ENCODE measurements at places on chromosomes 7 and 10.

- no peak for DNase-seq
These were observed 57.6 kb upstream of the NANOS1 start for GRCh38 chr10:118971876-118972275.

- DNase-seq, result no peak
These were observed 9.8 kb upstream of the PAX2 start for GRCh38 chr10:100735337-100736143.

- no peak for DNase-seq
These were observed 1.3 kb upstream of the TNRC18 start for GRCh38 chr7:5424749-5425506.

- DNase-seq, result no peak
These were observed 23.0 kb downstream of the WAPL start for GRCh38 chr10:86498598-86498997.

DNA sequence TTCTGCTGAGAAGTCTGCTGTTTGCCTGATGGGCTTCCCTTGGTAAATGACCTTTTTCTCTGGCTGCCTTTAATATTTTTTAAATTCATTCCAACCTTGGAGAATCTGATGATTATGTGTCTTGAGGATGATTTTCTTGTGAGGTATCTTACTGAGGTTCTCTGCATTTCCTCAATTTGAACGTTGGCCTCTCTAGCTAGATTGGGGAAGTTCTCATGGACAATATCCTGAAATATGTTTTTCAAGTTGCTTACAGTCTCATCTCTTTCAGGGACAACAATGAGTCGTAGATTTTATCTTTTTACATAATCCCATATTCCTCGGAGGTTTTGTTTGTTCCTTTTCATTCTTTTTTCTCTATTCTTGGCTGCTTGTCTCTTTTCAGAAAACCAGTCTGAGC is 208.4 kb downstream of the KIF20B start:
- DNase-seq, result no peak

- no peak for DNase-seq
These were observed 74.1 kb downstream of the ZMYND11 start for GRCh38 chr10:209357-209756.

GRCh38 chr7:154646126-154647013 is 356.6 kb downstream of the PAXIP1 start:
- no peak for DNase-seq

GRCh38 chr10:119398996-119399395 is 143.5 kb downstream of the RGS10 start:
- DNase-seq, result no peak

DNA sequence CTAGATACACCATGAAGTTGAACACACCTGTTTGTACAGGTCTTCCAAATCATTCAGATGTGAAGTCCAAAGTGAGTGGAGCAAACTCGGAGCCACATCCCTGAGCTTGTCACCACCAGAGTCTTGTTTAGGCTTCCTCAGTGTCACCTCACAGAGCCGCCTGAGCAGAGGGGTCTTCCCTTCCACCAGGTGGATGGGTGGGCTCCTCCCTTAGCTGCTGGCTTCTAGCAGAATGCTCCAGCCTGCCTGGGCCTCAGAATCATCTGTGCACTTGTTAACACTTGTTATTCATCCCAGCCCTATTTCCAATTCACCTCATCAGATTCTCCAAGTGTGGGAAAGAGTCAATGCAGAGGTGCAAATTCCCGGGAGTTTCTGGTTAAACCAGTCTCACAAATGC is 32.5 kb downstream of the C10orf71 start:
- DNase-seq, result no peak
